Stimulated activated memory B cell treated with anti-CD40 and anti-IgM and Interleukin-4, amounts not matched to agents 10 μg/mL and 1 μg/mL and 100 μg/mL, for 72 hours (primary cell): ENCODE measurements at places on chromosomes 7 and 10.

DNA sequence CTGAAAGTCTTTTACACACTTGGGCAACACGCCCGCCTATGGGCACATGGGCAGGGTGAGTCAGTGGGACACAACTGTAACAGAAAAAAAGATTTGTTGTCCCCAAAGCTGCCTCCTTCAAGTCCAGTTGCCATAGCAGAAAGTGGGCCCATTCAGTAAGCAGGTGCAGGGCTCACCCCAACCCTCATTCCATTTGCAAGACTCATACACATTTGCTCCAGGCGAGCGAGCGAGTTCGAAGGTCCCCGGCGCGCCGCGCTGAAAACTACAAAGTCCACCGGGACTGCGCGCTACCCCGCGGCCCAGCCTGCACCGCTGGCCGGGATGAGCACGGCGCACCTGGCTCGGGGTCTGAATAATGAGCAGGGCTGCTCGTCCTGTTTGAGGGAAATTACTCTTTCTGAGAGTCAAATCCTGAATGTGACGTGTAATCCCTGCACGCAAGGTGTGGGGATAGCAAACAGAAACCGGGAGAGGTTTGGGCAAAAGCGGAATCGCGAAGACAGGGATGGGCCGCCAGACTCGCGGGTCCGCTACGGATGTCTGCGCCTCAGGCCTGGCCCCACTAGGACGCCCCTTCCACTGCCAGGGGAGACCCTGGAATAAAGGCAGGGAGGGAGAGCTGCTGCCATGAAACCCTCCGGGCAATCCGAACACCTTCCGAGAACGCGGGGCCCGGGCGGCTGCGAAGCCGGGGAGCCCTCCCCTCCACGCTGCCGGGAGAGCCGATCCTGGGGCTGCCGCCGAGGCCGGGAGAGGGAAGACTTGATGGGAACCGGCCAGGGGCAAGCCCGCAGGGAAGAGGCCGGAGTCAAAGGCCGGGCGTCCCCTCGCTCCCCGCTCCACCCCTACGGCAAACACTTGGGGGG, 982 bp downstream of the COBL start:
- no peak for ATAC-seq
- peak overlapping the region; percentile 9 for H3K4me3 ChIP-seq
- peaks cover 6% of the 10 kb centered on the region for H3K4me1 ChIP-seq
- H3K27ac ChIP-seq: no peak overlapping the region
- H3K27me3 ChIP-seq: peaks cover 37% of the 10 kb centered on the region

DNA sequence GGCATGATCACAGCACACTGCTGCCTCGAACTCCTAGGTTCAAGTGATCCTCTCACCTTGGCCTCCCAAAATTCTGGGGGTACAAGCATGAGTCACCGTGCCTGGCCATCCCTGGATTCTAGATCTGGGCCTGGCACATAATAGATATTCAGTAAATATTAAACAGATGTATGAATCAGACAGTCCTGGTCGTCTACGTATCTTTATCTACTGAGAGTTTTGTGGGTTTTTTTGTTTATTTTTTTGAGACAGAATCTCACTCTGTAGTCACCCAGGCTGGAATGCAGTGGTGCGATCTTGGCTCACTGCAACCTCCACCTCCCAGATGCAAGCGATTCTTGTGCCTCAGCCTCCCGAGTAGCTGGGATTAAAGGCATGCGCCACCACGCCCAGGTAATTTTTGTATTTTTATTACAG, 24.3 kb upstream of the ITGB1 start:
- H3K36me3 ChIP-seq: no peaks in the 10 kb centered on the region
- peak overlapping the region; percentile 29 for H3K27ac ChIP-seq
- H3K4me3 ChIP-seq: no peak overlapping the region

DNA sequence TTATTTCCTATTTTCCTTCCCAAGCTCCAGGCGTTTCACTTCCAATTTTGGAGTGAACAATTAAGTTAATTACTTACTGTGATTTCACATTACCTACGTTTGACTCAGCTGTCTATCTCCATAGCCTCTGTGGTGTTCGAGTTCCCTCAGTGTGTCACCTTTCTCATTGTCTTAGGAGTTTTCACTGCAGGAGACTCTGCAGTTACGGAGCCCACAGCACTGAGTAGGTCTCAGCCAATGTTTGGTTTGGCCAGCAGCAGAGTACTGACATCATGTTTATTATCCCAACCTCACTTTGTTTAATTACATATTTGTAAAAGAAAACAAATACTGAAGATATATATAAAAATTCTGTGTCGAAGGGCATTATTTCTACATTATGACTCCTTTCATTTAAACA, 1123.9 kb downstream of the CNTNAP2 start:
- H3K27ac ChIP-seq: no peak overlapping the region
- no peak for ATAC-seq
- no peaks in the 10 kb centered on the region for H3K36me3 ChIP-seq
- no peak overlapping the region for H3K4me3 ChIP-seq

DNA sequence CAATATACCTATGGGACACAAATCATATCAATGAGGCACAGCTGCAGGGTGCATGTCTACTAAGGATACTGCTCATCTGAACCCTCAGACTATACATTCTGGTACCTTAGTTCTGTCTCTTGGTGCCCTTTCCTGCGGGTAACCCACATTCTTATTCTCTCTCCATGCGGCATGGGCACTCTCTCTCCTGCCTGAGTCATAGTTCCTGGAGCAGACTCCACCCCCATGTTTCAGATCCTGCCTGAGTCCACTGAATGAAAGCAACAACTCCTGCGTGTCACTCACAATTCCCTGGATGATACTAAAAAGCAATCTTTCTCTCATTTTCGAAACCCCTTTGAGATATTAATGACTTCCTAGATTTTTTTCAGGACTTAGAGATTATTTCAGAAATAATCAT, 653.1 kb upstream of the C7orf33 start:
- H3K27me3 ChIP-seq: no peaks in the 10 kb centered on the region
- no peaks in the 10 kb centered on the region for H3K4me1 ChIP-seq
- ATAC-seq: no peak
- H3K36me3 ChIP-seq: no peaks in the 10 kb centered on the region

DNA sequence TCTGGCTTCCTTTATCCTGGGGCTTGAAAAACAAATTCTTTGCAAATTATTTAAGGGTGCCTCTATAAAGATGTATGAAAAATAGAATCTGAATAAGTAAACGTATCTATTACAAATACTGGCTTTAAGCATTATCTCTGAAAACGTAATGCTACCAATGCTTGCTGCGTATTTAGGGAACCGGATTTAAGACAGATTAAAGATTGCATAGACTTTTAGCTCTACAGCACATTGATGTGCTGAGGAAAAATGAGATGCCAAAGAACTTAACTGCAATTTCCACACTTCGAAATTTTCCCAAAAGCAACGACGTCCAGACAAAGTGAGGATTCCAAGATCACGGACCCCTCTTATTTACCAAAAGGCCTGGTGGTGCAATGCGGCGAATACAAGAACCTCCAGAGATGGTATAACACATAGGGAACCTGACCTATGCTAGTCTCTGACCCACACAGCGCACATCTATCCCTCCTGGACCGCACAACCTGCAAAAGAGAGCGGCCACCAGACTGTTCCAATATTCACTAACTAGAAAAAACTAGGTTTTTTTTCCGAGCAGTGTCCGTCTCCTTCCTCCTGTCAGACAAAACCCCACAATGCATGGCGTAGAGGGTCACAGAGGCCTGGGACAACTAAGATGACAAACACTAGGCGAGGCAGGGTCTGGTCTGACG, 34.3 kb upstream of the PHF14 start:
- no peaks in the 10 kb centered on the region for H3K27me3 ChIP-seq
- no peak overlapping the region for H3K4me3 ChIP-seq
- H3K27ac ChIP-seq: no peak overlapping the region
- ATAC-seq: peak; percentile 6
- H3K36me3 ChIP-seq: peaks cover 20% of the 10 kb centered on the region
